Hypothalamus (tissue), 51 donors: ENCODE measurements at places on chromosomes 2 and 18.
A peak's percentile ranks its signal among the peaks of the same experiment; 100 is the strongest.

- no peak for DNase-seq
These were observed 103.6 kb downstream of the USP40 start for GRCh38 chr2:233462826-233463470.

- no peak for DNase-seq
These were observed at the start of gene FBXO41 for GRCh38 chr2:73284296-73285158. TSS of gene FBXO41 (minus strand) at chr2:73284478. CDS start at chr2:73269630, 14,848 bp downstream.

- DNase-seq: no peak
These were observed 1.2 kb upstream of the HES6 start for GRCh38 chr2:238240757-238241711.

DNA sequence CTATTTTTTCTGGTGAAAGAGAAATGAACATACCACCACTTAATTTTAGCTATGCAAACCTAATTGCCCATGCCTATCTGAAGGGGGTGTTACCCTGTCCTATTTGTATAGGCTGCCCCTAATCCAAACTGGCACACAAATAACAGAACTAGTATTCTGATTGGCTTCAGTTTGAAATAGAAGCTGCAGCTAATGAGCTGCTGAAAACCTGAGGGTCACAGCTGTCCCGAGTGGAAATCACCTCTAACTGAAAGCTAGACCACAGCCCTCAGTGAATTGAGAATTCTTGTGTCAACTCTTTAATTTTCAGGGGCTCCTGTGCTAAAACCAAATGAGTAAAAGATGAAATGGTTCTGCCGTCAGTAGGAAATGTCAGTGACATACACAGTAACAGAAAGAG lies 28.7 kb downstream of the CCDC141 start:
- DNase-seq: no peak

DNA sequence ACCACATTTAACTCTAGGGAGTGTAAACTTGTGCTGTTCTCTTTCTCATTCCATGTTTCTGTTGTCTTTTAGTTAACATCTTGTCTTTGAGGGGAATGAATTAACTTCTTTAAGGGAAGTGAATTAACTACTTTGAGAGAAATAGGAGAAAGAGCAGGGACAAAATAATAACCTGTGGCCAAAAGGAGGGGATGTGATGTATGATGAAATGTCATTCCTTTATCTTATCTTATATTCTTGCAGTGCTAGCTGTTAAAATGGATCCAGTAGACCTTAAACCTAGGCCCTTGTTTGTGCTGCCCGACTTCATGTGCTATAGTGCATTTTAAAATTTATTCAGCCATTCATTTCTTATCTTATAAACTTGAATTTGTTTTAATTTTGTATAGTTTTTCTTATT lies 18.4 kb downstream of the ABI2 start:
- no peak for DNase-seq

- DNase-seq: no peak
These were observed 618 bp upstream of the CHN1 start for GRCh38 chr2:175005733-175006264.

DNA sequence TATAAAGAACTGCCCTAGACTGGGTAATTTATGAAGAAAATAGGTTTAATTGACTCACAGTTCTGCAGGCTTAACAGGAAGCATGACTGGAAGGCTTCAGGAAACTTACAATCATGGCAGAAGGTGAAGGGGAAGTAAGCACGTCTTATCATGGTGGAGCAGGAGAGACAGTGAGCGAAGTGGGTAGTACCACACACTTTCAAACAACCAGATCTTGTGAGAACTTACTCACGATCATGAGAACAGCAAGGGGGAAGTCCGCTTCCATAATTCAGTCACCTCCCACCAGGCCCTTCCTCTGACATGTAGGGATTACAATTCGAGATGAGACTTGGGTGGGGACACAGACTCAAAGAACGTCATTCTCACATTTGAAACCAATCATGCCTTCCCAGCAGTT lies 260.1 kb upstream of the FAM98A start:
- no peak for DNase-seq

GRCh38 chr2:167136879-167137596 lies 248.8 kb downstream of the XIRP2 start:
- DNase-seq: no peak

- no peak for DNase-seq
These were observed 1.6 kb downstream of the MAP4K4 start for GRCh38 chr2:101698844-101699754.

DNA sequence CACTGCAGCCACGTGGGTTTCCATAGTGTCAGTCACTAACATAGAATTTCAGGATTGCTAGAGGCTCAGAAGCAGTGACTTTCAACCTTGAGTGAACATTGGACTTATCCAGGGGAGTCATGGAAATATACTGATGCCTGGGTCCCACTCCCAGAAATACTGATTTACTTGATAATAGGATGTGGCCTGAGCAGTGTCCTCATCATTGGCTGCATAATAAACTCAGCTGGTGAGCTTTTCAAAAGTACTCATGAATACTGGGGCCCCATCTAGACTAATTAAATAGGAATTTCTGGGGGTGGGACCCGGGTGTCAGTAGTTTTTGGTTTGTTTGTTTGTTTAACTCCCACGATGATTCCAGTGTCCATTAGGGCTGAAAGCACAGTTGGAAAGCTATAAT lies 141.4 kb downstream of the COL4A4 start:
- no peak for DNase-seq

- peak; percentile 57 for DNase-seq
These were observed 31.2 kb downstream of the C1D start for GRCh38 chr2:68031542-68032160.

DNA sequence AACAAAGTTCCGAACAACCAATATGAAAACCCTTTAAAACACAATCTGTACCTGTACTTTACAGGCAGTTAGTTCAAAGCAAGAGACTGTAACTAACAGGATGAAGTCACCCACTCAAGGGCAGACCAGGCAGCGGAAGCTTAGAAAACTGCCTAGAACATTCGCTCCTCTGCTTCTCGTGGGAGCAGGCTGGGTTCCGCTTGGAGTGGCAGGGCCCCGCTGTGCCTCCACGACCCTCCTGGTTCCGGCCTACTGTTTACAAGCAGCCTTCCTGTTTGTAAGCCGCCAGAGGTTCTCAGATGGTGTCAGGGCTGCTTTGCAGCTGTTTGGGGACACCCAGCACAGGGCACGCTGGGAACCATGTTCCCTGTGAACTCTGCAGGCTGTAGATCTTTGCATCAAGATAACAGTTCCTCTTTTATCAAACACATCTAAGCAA lies 31.3 kb downstream of the CIB4 start:
- DNase-seq: no peak

DNA sequence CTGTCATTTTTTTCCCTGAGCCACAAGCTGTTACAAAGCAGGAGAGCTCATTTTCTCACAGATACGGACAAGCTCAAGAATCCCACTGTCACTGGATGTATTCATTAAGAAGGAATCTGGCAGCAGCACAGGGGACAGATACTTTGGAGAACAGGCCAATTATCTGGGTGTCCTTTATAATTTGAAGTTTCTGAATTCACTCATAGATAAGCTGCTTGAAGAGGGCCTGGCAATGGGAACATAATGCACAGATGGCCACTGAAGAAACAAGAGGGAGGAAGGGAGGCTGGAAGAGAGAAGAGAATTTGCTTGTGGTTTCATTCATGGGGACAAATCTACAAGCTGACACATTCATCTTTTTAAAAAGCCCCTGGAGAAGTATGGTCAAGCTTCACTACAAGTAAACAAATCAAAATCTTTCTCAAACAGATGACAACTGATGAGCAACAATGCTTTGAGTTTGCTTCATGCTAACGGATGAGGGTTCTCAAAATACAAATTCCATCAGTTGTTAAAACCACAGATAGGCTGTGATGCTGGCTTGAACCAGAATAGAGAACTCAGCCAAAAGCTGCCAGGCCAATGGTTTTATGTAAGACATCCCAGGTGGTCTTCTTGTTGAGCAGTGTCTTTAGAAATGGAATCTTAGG lies 11.9 kb downstream of the BCL2 start:
- DNase-seq: no peak

DNA sequence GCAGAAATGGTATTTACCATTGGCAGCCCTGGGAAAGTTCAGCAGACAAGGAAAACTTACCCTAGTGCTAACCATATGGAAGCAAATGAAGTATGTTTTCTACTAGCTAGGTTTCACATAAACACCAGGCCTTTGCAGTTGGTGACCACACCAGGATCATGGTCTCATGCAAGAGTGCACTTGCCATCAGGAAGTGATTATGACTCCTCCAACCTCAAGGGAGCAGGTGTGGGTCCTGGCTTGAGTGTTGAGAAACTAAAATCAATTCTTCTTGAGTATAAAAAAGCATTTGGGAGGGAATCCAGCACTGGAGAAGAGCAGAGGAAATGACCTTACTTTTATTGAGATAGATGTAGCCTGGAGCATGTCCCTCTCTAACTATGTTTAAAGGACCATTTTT lies 56.8 kb upstream of the SPAG16 start:
- no peak for DNase-seq

GRCh38 chr2:160206436-160206835 lies 6.4 kb upstream of the ITGB6 start:
- DNase-seq: no peak

GRCh38 chr2:227423656-227424499 lies 36.1 kb upstream of the SCYGR1 start:
- DNase-seq: no peak

GRCh38 chr2:205780645-205781044 lies 98.3 kb downstream of the NRP2 start:
- DNase-seq: no peak
